RWPE1 (cell line): ENCODE measurements at places on chromosomes 12 and 14.

- DNase-seq, result no peak
Observed at GRCh38 chr12:50951112-50951511, 1.2 kb upstream of the HIGD1C start.

- no peak for DNase-seq
Observed at GRCh38 chr12:62933220-62933601, 1.7 kb downstream of the PPM1H start.

- no peak for DNase-seq
Observed at GRCh38 chr12:8644345-8645248, 18.0 kb downstream of the MFAP5 start.

DNA sequence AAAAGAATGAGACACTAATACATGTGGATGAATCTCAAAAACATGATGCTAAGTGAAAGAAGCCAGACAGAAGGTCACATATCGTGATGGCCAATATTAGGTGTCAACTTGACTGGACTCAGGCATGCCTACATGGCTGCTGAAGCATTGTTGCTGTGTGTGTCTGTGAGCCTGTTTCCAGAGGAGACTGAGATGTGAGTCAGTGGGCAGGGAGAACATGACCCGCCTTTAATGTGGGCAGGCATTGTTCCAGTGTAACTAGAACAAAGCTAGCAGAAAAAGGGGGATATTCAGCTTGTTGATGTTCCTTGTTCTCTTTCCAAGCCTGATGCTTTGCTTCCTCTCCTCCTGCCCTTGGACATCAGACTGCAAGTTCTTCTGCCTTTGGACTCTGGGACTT is 47.6 kb downstream of the DCAF5 start:
- no peak for DNase-seq

GRCh38 chr12:9404031-9404430 is 195.8 kb upstream of the PZP start:
- DNase-seq, result no peak

- no peak for DNase-seq
Observed at GRCh38 chr12:128140551-128140950, 126.4 kb upstream of the TMEM132C start.

DNA sequence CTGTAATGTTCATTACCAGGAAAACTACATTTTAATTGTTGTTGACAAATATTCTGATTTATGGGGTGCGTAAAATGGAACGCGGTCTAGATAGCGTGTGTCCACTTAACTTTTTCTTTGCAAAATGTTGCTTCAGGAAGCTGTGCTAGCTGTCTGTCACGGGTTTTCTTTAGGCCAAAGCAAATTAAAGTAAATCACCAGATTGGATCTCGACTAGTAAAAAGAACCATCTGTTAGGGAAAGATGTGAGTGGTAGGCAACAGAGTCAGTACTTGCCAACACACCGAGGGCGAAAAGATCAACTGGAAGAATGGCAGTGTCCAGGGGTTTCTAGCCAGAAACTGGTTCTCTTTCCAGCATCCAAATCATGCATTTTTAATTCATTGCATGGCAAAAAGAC is 404.9 kb upstream of the TMPO start:
- DNase-seq, result no peak

DNA sequence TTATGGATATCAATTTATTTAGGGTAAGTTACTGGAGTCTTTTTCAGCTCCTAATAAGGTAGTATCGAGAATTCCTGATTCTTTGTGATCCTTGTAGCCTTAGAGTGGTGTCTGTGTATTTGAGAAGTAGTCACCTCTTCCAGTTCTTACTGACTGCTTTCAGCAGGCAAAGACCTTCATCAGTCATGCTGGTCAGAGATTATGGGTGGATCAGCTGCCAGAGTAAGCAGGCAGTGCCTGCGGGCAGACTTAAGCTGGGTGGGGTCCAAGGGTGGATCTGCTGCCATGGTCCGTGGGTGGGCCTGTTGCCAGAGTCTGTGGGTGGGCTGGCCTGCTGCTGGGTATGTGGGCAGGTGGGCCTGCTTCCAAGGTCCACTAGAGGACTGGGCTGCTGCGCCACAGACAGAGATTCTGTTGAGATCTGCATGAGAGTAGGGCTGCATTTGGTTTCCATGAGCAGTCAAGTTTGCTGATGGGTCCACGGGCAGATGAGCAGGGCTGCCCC is 188.7 kb downstream of the ANO2 start:
- no peak for DNase-seq

DNA sequence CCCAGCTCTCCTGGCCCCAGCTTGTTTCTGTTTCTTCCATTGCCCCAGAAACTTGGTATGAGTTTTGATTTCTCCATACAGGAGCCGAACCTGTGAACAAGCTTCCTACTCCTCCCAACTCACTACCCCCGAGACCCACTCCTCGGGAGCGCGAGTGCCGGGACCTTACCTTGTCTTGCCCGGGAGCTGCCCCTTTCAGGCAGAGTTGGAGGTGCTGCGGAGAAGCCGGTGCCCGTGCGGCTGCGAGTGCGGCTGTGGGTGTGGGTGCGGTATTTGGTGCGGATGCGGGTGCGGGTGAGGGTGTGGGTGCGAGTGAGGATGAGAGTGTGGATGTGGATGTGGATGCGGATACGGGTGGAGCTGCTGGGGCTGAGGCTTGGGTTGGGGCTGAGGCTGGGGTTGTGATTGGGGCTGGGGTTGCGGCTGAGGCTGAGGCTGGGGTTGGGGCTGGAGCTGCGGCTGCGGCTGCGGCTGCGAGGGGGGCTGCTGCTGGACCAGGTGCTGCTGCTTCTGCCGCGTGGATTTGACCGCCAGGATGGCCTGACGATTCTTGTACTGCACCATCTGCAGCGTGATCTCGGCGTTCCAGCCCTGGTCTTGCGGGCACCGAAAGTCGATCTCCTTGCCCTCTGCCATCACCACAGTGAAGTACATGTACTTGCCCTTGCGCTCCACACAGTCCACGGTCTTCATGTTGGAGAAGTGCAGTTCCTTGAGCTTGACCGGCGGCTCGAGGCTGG is 1.1 kb downstream of the PHLDA1 start:
- peak; percentile 13 for DNase-seq

DNA sequence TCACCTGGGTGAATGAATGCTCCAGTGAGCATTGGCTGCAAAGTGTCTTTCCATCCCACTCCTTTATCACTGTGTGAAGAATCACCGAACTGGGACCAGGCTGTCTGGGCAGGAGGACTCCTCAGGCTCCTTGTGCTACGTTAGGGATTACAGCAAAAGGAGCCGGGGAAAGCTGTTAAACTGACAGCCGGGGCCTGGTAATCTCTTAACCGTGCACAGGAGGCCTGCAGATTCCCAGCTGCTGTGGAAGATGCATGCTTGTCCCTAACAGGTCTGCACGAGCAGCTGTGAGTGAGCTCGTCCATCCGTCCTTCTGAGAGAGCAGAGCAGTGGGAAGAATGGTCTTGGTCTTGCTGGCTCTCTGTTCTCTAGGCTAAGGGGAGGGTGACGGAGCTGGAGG is 231.5 kb downstream of the AACS start:
- no peak for DNase-seq

- no peak for DNase-seq
Observed at GRCh38 chr14:40691066-40691465, 915.6 kb upstream of the LRFN5 start.

DNA sequence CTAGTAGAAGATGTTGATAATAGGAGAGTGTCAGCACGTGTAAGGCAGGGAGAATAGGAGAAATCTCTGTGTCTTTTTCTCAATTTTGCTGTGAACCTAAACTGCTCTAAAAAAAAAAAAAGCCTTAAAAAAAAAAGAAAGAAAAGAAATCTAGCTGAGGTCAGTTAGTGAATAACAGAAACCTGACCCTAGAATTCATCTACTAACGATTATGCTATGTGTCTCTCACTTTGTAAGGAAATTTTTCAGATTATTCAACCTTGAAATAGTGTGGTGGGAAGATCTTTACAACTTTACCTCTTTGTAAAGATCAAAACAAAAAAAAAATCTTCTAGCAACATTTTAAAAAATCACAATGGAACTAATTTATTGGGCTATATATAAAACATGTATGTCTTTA is 995.7 kb downstream of the GALC start:
- DNase-seq, result no peak

DNA sequence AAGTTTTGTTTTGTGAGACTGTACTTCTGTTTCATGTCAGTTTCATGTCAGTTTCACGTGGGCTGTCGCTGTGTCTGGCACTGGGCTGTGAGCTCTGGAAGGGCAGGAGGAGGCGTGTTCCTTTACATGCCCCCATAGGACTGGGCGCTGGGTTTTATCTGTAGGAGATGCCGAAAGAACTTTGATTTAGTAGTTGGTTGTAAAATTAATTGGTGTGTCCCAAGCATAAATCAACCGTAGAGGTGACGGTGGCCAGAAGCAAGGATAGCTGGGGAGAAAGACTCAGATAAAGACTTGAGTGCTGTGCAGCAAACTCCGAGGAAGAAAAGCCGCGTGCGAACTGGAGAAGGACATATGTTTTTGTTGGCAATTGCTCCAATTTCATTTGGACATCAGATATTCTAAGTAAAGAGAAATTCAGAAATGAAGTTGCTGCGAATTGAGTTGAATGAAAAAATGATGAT is 182.5 kb downstream of the VRK1 start:
- DNase-seq, result no peak
